Pulmonary artery endothelial cell (primary cell): ENCODE measurements at places on chromosomes 1 and 21.
A peak's percentile ranks its signal among the peaks of the same experiment; 100 is the strongest.

- DNase-seq: peak; percentile 5
Observed at GRCh38 chr1:119549719-119550132, 42.7 kb downstream of the HSD3B1 start.

- no peak for DNase-seq
Observed at GRCh38 chr1:187911820-187912219, 1083.1 kb downstream of the PLA2G4A start.

GRCh38 chr1:5718831-5719632 lies 273.2 kb downstream of the NPHP4 start:
- DNase-seq: no peak

GRCh38 chr21:38092051-38092450 lies 164.7 kb upstream of the KCNJ15 start:
- no peak for DNase-seq

- DNase-seq: no peak
Observed at GRCh38 chr1:232629250-232630046, 485 bp downstream of the SIPA1L2 start.

DNA sequence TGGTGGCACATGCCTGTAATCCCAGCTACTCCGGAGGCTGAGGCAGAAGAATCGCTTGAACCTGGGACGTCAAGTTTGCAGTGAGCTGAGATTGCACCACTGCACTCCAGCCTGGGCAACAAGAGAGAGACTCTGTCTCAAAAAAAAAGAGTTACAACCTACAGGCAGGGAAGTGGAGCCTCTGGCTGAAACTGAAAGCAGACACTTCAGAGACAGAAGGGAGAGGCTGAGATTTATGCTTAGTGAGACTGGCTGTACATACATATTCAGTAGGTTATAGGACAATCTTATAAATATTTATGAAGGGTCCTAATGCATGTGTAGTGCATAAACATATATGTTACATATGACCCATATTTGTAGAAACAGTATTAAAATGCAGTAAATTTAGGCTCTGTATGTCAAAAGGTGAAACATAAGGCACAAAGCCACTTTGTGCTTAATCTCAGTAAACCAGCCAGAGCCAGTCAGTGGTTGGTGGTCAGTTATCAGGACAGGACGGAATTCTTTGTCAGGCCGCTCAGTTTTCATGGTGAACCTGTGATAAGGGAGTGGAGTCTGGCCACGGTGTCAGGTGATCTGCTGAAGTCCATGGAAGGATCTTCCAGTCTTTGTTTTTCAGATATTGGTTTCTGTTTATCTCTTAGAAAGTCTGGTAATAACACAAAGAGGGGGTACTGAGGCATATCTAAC lies 13.7 kb downstream of the RHEX start:
- DNase-seq: no peak

GRCh38 chr1:154848983-154849382 lies 21.1 kb downstream of the KCNN3 start:
- DNase-seq: no peak

- DNase-seq: no peak
Observed at GRCh38 chr1:160428655-160429054, 28.3 kb downstream of the VANGL2 start.

DNA sequence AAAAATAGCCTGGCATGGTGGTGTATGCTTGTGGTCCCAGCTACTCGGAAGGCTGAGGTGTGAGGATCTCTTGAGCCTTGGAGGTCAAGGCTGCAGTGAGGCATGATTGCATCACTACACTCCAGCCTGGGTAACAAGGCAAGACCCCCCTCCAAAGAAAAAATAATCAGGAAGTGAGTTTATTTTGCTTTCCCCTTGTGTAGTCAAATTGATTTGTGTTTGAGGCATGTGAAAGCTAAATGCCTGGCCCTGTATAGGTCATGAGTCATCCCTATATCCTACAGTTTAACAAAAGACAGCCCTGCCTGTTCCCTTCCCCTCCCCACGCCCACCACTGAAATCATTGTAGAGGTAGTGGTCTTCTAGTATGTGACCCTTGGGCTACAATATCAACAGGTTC lies 241.4 kb upstream of the JUN start:
- DNase-seq: no peak

DNA sequence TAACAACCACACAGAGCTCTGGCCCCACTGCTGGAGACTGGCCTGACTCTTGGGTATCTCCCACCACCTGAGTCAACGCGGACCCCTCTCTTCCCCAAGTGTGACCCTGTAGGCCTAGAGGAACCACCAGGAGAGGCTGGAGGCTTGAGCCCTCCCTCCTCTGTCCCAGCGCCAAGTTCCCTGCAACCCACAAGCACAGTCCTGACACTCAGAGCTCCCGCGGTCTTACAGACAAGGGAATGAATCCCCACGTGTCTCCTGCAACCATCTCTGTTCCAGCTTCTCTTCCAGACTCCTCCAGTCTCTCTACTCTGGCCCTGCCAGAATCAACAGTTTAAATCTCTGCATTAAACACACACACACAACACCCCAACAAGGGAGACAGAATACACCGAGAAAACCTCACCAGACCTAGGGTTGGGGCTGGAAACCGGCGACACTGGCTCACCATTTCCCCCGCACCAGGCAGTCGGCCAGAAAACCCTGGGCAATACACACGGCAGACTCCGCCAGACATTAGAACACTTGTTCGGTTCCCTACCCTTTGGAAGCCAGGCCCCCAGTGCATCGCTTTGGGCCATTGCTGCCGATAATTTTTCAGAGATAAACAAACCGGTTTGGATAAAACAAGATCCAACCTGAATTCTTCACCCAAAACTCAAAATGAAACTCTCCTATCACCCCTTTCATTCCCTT lies 21.7 kb downstream of the CASZ1 start:
- DNase-seq: no peak

- DNase-seq: no peak
Observed at GRCh38 chr1:230392536-230392909, 33.6 kb downstream of the PGBD5 start.

DNA sequence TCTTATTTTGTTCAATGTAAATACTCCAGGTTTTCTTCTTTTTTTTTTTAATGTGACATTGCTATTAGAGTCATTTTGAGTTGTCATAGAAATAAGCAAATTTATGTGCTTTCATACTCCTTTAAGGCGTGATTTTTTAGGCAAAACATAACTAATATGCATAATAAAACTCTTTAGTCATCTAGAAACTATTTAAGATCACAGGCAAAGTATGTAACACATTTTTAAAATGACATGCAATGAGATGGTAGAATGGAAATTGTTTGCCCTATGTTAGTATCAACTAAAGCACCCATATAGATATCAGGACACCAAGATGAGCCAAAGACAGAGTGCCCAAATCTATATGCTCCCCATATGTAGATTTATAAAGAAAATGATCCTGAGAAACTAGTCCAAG lies 41.5 kb upstream of the SGIP1 start:
- DNase-seq: no peak

DNA sequence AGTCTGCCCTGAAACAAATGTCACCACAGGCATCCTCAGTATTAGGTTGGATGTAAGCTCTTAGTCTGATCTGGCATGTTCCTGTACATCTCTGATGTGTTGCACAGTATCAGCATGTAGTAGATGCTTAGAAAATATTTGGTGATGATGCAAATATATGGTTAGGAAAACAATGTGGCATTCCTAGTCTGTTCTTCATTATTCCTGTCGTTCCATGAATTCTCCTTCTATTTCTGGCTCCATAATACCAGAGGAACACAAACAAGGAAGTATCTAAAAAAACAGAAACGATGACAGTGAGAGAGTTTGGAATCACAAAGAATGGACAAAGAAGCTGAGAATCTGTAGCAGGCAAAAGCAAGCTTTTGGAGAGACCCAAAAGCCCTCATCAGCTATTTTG lies 236.6 kb downstream of the HHAT start:
- DNase-seq: no peak

GRCh38 chr1:33925586-33925985 lies 61.7 kb downstream of the HMGB4 start:
- no peak for DNase-seq

DNA sequence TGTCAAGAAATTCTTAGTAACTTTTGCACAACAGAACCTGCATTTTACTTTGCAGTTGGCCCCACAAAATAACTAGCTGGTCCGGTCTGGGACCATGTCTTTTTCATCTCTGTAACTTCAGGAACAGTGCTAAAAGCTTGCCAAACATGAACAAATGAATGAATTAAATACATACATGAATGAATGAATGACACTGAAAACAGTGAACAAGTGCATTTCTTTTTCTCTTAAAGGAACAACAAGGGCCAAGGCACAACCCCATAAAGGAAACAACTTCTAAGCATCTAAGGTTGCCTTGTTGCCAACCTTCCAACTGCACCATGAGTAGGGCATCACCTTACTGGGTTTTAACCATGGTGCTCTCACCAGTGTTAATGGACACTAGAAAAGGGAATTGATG lies 534.4 kb upstream of the PKN2 start:
- DNase-seq: no peak

- DNase-seq: no peak
Observed at GRCh38 chr1:37811027-37811655, 3.1 kb upstream of the YRDC start.

DNA sequence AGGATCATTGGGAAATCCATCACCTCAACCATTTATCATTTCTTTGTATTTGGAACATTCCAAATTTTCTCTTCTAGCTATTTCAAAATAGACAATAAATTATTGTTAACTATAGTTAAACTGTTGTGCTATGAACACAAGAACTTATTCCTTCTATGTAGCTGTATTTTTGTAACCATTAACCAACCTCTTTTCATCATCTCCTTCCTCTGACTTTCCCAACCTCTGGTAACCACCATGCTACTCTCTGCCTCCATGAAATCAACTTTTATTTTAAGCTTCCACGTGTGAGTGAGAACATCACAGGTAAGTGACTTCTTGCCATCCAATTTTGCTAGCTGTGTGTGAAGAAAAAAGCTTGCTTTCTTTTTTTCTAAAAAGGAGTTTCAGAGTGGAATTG lies 418 bp downstream of the IFI44L start:
- no peak for DNase-seq

DNA sequence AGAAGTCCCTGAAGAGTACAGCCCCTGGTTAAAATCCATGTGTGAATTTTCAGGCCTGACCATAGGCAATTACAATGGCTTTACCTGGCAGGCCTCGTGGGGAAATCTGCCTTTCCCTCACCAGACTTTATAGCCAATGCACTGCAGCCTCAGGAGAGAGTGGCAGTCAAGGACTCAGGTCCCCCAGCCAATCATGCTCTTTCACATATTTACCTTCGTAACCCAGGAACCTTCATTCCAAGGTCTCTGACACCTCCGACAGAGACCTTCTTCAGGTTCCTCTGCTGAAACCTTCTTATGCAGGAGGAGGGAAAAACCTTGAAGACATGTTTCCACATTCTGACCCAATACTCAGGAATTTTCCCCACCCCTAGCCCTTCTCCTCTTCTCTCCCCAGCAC lies 118.9 kb downstream of the FASLG start:
- no peak for DNase-seq

DNA sequence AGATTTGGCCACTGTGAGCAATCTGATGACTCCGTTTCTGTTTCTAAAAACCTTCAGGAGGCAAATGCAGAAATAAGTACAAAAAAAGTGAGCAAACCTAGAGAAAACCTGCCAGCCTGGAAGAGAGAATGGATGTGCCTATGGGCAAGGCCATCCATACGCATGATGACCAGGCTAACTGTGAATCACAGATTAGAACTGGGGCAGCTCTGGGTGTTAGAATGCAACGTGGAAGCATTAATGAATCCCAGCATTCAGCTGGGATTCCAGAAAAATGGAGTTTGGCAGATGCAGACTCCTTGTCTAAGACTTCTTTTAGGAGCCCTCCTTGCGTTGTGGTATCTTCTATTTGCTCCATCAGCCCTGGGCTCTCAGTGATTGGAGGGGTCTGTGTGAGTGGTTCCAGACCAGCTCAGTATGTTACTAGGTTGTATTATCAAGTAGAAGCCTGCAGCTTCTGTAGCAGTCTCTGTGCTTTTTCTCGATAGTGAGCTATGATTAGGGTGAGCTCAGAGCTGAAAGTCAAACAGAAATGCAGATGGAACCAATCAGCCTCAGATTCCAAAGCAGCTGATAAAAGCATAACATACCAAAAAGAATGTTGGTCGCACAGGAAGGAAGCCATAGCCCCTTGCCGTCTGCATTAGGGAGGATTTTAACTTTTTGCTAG lies 154.0 kb downstream of the PSMG1 start:
- no peak for DNase-seq

- no peak for DNase-seq
Observed at GRCh38 chr21:46356494-46357334, 32.8 kb downstream of the PCNT start.

GRCh38 chr1:219174460-219175211 lies 958 bp downstream of the LYPLAL1 start:
- DNase-seq: peak; percentile 55

DNA sequence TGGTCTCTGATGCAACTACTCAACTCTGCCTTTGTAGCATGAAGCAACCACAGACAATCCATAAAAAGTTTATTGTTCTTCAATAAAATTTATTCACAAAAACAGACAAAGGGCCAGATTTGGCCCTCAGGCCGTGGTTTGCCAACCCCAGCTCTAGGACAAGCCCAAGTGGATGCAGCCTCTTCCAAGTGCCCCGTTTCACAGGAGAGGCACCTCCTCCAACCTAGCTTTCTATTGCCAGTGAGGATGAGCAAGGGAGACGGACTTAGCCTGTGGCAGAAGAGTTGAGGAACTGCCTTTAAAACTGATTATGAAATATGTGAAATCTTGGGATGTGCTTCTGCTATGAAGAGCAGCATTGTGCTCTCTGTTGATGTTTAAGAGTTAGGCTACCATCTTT lies 105.4 kb downstream of the PSMG1 start:
- no peak for DNase-seq

DNA sequence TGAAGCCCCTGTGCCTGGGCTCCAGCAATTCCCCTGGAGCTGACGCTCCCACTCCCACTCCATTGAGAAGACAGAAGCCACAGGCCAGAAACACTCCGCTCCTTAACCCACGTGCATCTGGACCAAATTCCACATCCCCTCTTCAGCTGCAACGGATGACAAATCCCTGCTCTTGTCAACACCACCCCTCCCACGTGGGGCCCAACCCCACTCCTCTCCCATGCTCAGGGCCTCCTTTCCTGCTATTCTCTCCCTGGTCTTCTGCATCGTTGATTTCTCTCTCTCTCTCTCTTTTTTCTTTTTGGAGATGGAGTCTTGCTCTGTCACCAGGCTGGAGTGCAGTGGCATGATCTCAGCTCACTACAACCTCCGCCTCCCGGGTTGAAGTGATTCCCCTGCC lies 18.3 kb downstream of the CA6 start:
- DNase-seq: no peak

DNA sequence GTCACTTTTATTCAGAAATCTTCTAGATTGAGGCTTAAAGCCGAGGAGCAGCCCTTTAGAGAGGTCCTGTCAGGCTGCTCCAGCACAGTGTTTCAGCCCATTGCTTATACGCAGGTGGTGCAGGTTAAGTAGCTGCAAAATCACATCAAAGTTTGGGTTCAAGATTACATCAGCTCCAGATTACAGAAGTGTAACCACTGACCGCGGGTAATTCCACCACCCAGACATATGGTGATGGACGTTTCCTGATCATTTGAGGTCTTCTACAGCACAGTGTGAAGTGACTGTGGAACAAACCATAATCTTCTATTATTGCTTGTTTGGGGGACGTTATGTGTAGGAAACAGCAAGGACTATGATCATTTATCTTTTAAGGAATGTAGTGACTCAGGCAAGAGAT lies 11.8 kb downstream of the C1orf115 start:
- DNase-seq: no peak

- no peak for DNase-seq
Observed at GRCh38 chr1:67784545-67785186, 48.6 kb downstream of the GNG12 start.
